ENCODE measurements at places on chromosomes 2 and 18. TPM values are rescaled to one million over a fixed set of nuclear protein-coding genes. Genes with fewer than 3 reads are reported as not detected.
A peak's percentile ranks its signal among the peaks of the same experiment; 100 is the strongest.

DNA sequence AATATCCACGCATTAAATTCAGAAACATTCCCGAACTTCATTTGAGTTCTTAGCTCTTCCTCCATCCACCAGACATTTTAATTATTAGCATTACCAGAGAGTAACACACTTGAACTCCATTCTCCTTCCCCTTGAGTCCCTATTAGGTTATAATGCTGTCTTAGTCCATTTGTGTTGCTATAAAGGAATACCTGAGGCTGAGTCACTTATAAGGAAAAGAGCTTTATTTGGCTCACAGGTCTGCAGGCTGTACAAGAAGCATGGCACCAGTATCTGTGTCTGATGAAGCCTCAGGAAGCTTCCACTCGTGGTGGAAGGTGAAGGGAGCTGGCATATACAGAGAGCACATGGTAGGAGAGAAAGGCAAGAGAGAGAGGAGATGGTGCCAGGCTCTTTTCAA, 25.4 kb downstream of the TBC1D8 start:
- no peak for DNase-seq

DNA sequence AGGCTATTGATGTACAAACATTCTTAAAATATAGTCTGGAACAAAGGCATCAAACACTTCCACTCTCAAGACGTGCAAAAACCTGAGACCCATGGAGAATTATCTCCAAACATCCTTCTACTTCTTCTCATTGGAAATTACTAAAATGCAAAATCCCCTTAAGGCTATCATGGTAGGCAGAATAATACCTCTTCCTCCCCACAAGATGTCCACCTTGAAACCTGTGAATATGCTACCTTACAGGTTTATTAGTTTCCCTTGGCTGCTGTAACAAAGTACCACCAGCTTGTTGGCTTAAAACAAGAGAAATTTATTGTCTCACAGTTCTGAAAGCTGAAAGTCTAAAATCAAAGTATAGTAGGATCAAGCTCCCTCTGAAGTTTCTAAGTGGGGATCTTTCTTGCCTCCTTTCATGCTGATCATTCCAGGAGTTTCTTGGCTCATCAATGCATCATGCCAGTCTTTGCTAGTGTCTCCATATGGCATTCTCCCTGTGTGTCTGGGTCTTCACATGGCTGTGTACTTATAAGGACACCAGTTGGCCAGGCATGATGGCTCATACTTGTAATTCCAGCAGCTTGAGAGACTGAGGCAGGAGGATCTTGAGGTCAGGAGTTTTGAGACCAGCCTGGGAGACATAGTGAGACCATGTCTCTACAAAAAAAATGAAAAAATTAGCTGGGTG, 163.7 kb upstream of the NCK2 start:
- DNase-seq = no peak

- peak; percentile 4 for DNase-seq
Measured at GRCh38 chr2:114550895-114551793, 108.7 kb downstream of the DPP10 start.

GRCh38 chr18:55694291-55694690, 106.3 kb upstream of the TCF4 start:
- no peak for DNase-seq

DNA sequence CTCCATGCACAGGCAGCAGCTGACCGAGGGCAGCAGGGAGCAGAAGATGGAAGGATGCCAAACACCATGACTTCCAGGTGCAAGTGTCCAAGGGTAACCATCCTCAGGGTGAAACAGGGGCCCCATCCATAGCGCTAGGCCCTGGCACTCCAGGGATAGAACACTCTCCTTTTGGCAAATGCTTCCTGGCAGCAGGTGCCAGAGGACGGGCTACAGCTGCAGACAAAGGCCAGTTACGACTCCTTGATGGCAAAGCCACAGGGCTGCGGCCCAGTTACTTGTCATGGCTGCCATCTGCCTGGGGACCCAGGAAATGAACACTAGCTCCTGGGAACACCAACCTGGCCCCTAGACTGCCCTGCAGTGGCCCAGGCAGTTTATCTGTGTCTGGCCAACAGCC, 178.8 kb downstream of the TMEM163 start:
- DNase-seq = no peak

DNA sequence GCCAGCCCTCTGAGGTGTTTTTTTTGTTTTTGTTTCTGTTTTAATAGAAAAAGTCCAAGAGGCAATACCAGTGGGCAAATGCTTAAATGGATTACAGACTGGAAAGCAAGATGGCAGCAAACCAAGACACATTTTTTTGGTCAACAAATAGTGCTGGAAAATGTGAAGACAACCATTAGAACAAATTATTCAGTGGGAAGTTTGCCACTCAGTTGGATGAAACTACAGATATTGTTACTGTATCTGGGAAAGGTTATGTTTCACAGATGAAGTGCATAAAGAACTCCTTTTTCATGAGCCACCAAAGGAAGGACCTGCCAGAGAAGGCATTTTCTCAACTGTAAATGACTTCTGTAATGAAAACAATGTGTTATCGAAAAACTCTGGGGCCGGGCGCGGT, 93.0 kb upstream of the ODC1 start:
- DNase-seq = no peak

LCT gene
- polyA plus RNA-seq = not detected

IL18RAP gene
- polyA plus RNA-seq = 0.41 TPM

ELOA2 gene
- not detected for polyA plus RNA-seq
